ENCODE measurements at places on chromosomes 7 and 10.

- DNase-seq, result no peak
These were observed 39.7 kb downstream of the POU6F2 start for GRCh38 chr7:39017369-39017915.

DNA sequence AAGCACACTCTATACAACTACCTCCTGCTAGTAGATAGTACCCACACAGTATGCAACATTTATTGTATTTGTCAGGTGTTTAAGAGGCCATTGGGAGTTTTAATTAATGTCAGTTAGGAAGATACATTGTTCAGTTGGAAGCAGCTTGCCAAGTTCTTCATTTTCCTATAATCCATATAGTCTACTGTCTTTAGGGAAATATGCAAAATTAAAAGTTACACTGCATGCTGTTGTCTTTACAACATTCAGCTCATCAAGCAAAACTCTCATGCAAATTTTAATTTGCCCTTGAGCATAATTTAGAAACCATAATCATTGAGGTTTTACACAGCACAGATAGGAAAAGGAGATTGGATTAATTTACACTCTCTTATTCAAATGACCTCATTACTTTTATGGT is 17.4 kb downstream of the FOXP2 start:
- no peak for DNase-seq

GRCh38 chr10:133481086-133481643 is 27.4 kb downstream of the SCART1 start:
- DNase-seq, result no peak

GRCh38 chr7:2080477-2080876 is 152.3 kb downstream of the MAD1L1 start:
- no peak for DNase-seq

- DNase-seq, result no peak
These were observed 310.4 kb downstream of the HGF start for GRCh38 chr7:81459485-81459884.

- no peak for DNase-seq
These were observed 8.1 kb upstream of the OLAH start for GRCh38 chr10:15035385-15036301.

GRCh38 chr7:120586571-120586970 is 271.4 kb downstream of the TSPAN12 start:
- DNase-seq, result no peak

- DNase-seq, result no peak
These were observed 2.9 kb downstream of the ELN start for GRCh38 chr7:74030861-74031260.

DNA sequence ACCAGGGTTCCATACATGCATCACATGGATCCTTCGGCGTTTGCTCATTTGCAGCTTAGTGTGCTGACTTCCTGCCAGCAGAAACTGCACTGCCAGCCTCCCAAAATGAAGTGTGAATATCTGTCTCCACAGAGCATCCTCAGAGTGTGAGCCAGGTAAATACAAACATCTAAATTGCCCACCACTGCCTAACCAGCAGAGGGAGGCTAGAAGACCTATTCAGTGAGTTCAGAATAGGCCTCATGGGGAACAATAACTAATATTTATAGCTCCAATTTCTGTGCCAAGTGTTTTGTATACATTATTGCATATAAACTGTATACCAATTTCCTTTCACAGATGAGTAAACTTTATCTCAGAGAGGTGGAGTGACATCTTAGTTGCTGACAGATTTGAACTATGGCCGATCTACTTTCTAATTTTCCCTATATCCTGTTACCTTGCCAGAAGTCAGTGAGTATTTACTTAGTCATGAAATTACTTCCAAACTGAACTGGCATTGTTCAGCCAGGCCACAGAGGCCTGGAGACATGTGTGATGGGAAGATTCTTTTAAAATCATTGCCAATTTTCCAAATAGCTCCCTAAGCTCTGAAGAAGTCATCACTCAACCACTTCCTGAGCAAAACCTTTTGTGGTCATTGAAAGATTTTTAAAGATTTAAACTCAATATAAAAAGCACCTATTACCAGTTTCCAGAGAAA is 926.5 kb upstream of the GHITM start:
- no peak for DNase-seq

GRCh38 chr7:131012477-131013031 is 278.5 kb upstream of the KLF14 start:
- no peak for DNase-seq

DNA sequence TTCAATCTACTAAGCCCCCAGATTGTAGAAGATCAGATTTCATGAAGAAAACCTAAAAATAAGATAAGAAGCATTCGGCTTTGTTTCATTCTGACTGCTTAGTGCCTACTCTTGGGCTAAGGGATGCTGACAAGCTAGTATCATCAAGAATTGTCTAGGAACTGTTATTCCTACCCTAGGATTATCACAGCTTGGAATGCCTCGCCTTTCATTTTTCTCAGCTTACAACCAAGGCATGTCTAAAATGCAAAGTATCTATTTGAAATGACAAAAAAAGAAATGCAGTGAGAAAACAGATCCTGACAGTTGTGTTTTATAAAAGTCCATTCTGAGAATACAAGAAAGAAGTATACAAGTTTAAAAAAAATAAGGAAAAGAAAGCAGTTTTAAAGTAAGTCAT is 441.0 kb downstream of the KCNMA1 start:
- no peak for DNase-seq

DNA sequence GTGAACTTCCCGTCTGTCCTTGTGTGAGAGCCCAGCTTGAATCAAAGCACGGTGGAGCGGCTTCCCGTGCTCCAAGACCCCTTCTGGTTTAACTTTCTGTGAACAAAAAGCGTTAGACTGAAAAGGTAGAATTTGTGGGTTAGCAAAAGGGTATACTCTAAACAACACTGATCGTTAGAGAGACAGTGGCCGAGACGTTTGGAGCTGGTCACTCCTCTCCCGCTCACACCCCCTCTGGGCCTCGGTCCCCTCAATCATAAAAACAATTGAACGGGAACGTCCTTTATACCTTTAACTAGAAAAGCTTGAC is 502 bp downstream of the PRKRIP1 start:
- no peak for DNase-seq

- no peak for DNase-seq
These were observed 41.8 kb upstream of the PDSS1 start for GRCh38 chr10:26655746-26656145.

DNA sequence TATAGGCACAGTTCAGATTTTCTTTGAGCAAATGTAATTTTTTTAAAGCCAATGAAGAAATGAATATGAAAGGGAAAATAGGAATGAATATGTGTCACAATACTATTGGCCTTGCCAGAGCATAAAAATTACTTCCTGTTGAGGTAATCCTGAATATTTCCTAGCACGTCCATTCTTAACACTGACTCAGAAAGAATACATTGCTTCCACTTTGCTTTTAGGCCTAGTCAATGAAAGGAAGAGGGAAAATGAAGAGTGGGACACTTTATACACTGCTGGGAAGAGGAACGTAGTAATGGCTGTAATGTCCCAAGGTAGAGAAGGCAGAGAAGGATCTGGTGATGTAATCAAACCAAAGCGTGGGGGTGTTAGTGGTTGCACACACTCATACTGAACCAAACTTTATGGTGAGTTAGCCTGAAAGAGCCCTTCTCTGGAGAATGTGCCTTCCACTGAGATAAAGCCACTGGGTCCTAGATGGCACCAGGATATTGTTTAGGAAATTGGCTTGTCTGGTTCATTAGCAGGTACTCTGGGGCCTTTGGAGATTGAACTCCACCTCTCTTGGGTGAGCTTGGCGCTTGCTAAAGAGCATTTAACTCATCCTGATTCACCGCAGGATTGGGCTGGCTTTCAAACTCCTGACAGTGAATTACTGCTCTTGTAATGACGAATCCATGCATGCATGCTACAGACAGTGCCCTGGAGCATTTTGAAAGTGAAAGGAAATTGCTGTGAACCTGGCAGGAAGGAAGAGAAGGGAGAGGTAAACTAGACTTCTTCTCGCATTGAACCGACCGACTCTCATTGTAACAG is 254.9 kb downstream of the KIAA1217 start:
- DNase-seq, result no peak

GRCh38 chr10:100730725-100731406 is 14.5 kb upstream of the PAX2 start:
- no peak for DNase-seq

DNA sequence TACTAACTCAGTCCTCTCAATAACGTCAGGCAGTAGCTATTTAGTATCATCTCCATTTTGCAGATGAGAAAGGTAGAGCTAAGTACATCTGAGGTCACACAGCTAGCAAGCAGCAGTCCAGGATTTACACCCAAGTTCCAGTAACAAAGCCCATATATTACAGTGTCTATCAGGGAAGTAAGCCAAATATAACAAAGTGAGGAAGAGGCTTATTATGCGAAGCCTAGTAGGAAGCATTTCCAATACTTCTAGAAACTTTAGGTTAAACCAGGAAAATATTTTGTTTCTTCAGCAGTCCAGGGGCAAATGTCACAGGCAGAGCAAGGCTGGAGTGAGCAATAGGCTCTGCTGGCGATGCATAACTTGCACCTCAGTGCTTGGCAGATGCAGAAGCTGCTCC is 53.9 kb downstream of the NOC3L start:
- no peak for DNase-seq

- DNase-seq, result no peak
These were observed 2.0 kb downstream of the KCNMA1 start for GRCh38 chr10:77635402-77636227.

DNA sequence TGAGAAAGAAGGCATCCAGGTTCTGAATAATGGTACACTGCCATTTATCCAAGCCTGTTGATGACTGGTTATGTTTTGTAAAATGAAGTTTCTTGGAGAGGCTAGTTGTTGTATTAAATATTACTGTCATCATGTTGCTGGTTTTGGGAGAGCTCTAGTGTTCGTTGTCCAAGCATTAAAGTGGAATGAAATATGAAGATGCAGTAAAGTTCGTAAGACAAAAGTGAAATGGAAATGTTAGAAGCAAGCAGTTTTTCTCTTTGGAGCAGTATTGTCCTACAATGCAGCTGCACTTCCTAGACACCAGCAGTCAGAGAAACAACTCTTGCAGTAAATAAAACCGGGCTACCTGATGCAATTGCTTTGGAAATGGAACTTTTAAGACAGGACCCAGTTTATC is 156.8 kb upstream of the FZD1 start:
- no peak for DNase-seq

DNA sequence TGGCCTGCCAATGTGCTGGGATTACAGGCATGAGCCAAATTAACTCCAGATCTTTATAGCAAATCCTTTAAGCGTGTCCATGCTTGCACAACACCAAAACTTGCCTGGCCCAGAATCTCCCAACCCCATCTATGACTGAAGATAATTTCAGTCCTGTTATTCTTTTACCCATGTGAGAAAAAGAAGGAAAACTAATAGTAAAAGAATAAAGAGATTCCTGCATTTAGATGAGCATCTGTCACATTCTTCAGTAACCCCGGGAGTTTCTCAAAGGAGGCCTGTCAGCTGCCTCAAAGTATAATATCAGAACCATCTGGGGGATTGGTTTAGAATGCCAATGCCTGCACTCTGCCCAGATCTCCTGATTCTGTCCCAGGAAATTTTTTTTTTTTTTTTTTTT is 158.1 kb upstream of the KMT2E start:
- DNase-seq, result no peak

GRCh38 chr10:43648095-43648397 is 635 bp downstream of the ZNF32 start:
- no peak for DNase-seq

DNA sequence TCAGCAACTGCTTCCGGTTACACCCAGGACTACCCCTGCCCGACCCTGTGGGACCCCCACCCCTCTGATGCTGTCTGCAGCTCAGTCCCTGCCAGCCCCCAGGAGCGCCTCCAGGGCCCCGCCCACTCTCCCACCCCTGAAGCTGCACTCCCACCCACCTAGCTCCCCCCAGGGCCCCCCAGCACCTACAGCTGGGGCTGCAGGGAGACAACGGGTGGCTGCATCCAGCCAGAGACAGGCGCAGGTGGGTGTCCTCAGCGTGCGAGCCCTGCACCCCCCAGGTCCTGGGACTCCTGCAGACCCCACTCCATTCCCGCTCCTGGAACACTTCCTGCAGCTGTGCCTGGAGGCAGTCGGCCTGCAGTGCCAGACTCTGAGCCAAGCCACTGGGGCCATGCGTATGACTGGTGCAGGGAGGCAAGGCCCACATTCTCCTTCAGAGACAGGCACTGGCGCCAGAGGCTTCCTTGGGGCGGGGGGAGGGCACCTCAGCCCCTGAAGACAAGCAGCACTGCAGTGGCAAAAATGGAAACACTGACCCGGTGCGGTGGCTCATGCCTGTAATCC is 6.1 kb downstream of the CYP2W1 start:
- no peak for DNase-seq

DNA sequence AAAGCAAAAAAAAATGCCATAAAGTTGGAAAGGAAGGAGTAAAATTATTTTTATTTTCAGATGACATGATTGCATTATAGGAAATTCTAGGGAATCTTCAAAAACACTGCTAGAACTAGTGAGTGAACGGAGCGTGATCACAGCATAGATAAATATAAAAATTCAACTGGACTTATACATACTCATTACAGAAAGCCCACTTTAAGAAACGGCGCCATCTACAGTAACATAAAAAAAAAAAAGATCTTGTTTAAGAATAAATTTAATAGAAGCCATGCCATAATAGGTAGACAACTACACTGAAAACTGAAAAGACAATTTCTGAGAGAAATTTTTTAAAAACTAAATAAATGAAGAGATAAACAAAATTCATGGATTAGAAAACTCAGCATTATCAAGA is 623.1 kb upstream of the MGMT start:
- DNase-seq, result no peak

All from effector CD4-positive, alpha-beta T cell (primary cell).